ENCODE measurements at places on chromosomes 3 and 15.

DNA sequence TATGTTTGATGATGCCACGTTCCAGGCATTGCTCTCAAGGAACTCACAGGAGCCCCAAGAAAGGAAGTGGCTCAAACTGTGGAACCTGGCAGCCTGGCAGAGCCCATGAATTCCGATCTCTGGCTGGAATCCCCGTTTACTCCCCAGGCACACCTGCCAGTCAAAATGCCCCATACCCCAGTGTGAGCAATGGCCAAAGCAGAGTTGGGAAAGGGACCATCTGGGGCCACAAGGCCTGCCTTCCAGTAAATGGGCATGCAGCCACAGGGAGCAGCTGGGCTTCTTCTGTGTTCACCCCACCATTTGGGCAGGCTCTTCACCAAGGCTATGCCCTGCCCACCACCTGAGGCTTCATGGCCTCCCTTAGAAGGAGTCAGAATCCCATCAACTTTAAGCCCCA, 257.0 kb upstream of the GOLGA6L4 start:
- DNase-seq: no peak

- DNase-seq: no peak
These were observed 166.4 kb upstream of the ROPN1 start for GRCh38 chr3:124158168-124158881.

DNA sequence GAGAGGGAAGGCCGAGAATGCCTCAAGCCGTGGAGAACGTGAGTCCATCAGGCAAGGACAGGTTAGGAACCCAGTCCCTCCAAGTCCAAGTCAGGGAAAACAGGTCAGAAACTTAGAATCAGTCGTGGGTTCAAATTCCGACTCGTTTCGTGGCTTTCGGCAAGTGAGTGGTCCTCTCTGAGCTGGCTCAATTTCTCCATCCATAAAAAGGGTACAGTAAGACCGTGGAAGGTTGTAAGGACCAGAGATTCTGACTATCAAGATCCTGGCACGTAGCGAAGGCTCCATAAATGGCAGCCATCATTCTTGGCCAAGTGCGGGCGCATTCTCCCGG, 604 bp upstream of the MED12L start:
- no peak for DNase-seq

DNA sequence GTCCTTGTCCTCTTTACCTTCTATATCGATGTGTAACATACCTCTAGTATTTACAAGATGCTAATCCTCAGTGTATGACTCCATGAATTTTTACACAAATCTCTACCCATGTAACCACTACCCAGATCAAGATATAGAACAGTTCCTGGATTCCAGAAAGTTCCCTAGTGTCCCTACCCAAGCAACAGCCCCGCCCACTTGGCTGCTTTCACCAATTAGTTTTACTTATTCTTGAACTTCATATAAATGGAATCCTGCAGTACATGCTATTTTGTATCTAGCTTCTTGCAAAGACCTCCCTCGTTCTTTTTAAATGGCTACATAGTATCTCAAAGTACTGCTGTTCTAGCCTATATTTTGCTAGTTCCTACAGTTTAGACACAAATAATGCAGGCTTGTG, 33.0 kb downstream of the CD276 start:
- no peak for DNase-seq

DNA sequence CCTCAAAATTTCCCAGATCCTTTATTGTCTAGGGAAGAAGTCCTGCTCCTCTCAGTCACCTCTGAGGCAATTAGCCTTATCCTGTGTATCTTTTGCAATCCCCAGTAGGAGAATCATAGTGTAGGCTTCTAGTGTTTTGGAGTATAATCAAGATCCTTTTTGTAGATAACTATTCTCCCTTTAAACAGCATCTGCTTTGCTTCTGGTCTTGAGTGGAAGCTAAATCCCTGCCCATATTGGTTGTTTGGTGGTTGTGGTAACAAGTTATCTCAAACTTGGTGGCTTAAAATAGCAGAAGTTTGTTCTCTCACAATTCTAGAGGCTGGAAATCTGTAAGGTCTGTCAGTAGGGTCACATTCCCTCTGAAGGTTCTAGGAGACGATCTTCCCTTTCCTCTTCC, 217.5 kb upstream of the RASGRP1 start:
- DNase-seq: no peak

DNA sequence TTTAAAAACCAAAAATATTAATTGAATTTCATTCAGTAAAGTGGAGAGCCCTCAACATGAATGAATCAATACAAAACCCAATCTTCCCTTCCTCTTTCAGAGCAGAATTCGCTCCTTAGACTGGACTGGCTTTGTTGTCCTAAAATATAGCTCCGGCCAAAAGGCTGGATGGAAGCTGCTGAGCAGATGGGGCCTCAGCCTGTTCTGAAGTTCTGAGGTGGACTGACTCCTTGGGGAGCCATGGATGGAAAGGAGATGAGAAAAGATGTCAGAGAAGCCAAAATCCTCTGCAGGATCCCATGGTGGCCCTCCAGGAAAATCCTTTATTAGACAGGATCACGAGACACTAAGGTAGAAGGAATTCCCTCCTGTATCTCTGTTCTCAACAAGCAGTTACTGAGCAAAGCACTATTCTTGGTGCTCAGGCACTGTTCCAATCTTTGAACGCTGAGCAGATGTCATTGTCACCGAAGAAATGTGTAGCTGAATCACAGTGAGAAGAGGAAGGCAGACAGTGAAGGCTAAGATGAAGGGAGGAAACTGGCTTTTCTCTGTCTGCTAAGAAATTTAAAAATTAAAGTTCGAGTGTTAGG, 122.0 kb downstream of the SEMA6D start:
- DNase-seq: no peak

DNA sequence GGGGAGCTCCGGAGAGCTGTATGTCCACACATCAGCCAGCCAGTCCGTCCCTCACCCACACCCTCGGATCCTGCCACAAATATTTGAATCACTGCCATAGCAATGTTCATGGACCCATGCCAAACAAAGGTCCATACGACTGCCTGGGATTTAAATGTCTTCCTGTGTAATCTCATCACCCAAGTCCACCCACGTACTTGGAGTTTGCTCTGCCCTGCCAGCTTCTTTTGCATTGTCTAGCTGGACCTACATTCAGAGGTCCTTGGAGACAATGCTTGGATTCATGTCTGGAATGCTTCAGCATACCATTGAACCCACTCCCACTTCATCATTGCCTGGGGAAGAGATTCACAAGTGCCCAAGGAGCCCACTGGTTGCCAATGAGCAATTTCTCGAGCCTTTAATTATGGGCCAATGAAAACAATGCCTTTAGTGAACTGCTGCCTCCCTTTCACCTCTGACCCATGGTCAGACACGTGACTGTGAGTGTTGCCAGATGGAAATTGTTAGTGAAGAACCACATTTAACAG, 90.4 kb upstream of the PHLDB2 start:
- no peak for DNase-seq

DNA sequence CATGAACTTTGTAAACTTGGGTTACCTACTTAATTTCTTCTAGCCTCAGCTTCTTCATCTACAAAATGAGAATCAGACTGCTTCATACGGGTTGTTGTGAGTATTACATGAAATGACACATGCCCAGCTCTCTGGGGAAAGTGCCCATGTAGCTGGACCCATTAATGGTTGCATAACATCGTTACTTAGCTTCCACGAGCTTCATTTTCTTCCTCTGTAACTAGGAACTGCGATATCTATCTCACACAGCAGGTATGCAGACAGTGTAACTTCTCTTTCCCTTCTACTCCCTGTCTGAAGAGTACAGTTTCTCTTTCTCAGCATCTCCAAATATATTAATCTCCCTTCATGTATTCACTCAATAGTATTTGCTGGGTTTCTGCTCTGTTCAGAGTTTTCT, 37.9 kb upstream of the DLG1 start:
- no peak for DNase-seq

- no peak for DNase-seq
These were observed 16.6 kb upstream of the KY start for GRCh38 chr3:134667406-134667805.

DNA sequence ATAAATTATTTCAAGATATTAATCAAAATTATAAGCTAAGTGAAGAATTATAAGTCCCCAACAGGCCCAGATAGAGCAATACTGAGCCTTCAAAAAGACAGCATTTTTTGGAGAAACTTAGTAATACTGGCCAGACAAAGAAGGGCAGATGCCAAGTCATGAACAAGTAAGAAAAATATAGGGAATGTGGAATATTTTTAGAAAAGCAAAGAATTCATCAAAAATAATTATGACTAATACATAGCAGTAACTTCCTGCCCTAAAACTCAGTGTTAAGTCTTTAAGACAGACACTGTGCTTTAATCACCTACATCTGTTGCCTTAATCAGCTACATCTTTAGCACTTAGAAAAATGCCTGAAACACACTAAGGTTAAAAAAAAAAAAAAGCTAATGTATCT, 31.2 kb downstream of the DPH6 start:
- DNase-seq: no peak

DNA sequence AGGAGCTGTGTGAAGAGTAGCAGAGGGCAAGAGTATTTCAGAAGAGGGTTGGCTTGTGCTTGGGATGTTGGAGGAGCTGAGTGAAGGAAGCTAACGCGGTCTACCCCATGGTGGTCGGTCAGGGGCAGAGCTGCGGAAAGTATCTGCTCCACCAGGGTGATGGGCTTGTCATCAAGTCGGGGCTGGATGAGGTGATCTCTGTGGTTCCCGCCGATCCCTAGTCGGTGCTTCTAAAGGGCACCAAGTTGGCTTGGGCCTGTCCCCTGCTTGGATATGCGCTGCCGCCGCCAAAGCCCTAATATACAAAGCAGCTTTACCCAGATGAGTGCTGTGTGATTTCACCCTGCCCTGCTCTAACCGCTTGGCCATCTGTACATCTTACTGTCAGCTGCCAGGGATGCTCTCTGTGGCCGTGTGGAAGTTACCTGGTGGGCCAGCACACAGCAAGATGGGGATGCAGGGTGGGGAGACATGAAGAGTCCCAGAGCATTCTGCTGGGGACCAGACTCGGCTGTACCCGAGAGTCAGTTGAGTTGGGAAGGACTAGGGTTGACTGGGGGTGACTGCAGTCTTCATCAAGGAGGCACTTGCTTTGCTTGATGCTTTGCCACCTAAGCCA, 226.1 kb upstream of the BHLHE40 start:
- no peak for DNase-seq

DNA sequence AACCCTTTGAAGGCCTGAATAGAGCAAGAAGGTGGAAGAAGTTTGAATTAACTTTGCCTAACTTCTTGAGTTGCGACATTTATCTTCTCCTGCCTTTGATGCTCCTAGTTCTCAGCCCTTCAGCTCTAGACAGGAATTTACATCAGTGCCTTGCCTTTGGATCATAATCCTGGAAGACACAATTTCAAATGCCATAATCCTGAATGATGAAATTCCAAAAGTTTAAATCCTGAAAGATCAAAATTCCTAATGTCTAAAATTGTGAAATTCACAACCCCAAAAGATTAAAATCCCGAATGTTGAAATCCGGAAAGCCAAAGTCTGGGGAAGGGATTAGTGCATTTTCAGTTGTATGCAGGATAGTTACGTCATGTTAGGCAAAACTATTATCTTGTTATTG, 166.6 kb upstream of the PDZRN3 start:
- no peak for DNase-seq

GRCh38 chr15:40048926-40049475, 10.0 kb upstream of the SRP14 start:
- DNase-seq: no peak

DNA sequence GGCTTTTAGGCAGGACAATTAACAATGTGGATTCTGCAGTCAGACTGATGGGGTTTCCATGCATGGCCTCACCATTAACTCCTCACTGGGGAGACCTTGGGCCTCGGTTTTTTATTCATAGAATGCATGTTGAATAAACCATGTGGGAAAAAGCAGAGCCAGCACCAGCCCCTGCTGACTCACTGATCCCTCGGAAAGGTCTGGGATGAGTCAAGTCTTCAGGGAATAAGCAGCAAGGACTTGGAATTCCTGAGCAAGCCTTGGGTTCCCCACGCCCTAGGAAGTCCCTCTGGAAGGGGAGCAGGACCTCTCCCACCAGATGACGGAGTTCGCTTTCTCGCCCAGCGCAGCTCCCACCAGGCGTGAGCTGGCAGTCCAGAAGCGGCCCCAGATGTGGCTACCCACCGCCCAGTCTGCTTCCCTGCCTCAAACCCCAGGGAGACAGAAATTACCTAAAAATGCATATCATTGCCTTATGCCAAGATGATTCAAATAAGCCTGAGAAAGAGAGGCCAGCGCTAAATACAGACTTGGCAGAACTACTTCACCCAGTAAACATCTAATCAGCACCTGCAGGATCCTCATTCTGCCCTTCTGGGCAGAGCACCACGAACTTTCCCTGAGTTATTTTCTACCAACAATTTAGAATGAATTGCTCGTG, 45.4 kb downstream of the BTD start:
- DNase-seq: no peak

Data from NCI-H1092 treated with DMSO at 0.1 percent for 48 hours (cell line).